ENCODE measurements at places on chromosomes 12 and 14.

DNA sequence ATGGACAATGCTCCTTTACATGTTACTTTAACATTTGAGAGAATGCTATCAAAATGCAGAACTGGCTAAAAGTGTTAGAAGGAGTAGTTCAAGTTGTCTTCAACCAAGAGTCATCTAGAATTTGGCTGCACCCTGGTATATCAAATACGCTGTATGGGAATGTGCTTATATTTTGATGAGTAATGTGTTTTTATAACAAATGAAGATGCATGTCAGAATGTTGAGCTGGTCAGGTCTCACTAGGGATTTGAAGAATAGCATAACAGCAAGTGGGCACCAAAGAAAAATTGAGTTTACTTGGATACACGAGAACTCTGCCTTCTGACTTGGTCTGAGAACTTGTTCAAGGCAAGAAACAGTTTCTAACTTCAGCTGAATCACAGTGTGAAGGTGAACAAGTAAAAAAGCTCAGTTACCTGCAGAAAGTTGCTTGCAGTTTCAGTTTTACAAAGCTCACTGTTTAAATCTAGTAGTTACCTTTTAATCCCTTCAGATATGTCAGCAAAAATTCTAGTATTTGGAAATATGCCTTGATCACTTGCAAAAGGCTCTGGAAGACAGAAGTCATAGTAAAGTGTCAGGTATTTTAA, 82.3 kb downstream of the PDE3A start:
- DNase-seq: no peak

DNA sequence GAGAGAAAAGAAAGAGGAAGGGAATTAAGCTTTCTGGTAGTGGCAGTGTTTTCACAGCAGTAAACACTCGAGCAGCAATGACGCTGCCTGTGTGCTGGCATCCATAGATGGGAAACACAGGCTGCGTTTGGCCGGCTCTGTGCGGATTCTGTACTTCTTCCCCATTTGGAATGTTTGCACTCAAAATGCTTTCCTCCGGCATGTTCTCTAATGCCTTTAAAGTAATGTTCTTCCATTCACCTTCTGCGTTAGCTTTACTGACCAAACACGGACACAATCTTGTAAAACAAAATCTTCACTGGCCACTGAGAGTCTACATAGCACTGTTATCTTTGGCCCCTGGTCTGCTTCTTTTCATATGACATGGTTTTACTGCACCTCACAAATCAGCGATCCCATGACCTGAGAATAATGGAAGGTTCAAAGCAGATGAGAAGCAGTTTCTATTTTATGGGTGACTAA, 31.4 kb downstream of the DCP1B start:
- no peak for DNase-seq

DNA sequence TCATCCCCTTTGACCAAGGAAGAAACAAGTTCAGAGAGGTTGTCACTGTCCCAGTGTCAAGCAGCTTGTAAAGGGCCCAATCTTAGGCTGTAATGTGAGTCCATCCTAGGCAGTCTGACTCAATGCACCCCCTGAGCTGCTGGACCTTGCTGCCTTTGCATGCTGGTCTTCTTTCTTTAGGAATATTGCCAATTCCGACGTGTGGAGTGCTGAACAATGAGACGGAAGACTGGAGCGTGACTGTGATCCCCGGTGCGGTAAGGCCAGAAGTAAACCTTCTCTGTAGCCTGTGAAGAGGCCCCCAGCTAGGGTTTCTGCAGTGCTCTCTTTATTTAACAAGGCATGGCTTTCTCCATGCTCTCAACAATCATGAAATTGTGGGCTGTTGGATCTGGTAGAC, 963 bp downstream of the TCTN2 start:
- DNase-seq: no peak

DNA sequence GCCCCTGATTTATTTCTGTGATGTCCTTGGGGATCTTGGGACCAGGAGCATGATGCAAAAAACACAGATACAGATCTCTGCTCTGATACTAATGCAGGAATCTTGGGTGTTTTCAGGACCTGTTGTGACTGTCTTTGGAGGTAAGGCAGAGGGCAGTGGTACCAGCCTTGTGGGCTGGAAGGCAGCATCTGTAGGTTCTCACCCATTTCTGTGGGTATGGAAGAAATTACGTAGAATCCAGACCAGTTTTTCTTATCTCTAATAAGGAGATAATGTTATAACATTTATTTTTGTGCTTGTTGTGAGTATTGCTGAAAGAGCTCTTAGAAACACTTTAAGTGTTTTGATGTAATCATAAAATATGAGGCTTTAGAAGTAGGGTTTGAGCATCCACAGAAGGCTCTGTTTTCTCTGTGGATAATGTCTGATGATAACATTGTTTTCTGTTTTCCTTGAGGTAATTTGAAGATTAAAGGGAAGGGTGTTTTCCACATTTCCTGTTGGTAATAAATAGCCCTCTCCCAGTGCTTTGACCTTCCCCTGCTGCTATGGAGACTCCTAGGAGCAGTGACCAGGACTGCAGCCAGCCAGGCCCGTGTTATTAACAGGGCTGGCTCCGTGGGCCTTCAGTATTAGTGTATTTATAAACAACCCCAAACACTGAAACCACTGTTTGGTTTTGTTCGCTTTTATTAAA, 9.4 kb upstream of the DCP1B start:
- DNase-seq: no peak

- no peak for DNase-seq
These were observed 10.8 kb downstream of the PTGR2 start for GRCh38 chr14:73862480-73862879.

- no peak for DNase-seq
These were observed 325.9 kb upstream of the LRFN5 start for GRCh38 chr14:41280745-41281144.

GRCh38 chr14:40733206-40733605, 873.5 kb upstream of the LRFN5 start:
- no peak for DNase-seq

- no peak for DNase-seq
These were observed 31.5 kb upstream of the CCT2 start for GRCh38 chr12:69553628-69554248.

GRCh38 chr14:96688629-96689028, 108.6 kb upstream of the VRK1 start:
- DNase-seq: no peak

GRCh38 chr12:47742253-47742825, 16.3 kb downstream of the RAPGEF3 start:
- peak; percentile 57 for DNase-seq

GRCh38 chr14:95828649-95829265, 47.9 kb upstream of the TUNAR start:
- DNase-seq: no peak

- no peak for DNase-seq
These were observed 50.8 kb upstream of the ISM2 start for GRCh38 chr14:77549451-77549850.

DNA sequence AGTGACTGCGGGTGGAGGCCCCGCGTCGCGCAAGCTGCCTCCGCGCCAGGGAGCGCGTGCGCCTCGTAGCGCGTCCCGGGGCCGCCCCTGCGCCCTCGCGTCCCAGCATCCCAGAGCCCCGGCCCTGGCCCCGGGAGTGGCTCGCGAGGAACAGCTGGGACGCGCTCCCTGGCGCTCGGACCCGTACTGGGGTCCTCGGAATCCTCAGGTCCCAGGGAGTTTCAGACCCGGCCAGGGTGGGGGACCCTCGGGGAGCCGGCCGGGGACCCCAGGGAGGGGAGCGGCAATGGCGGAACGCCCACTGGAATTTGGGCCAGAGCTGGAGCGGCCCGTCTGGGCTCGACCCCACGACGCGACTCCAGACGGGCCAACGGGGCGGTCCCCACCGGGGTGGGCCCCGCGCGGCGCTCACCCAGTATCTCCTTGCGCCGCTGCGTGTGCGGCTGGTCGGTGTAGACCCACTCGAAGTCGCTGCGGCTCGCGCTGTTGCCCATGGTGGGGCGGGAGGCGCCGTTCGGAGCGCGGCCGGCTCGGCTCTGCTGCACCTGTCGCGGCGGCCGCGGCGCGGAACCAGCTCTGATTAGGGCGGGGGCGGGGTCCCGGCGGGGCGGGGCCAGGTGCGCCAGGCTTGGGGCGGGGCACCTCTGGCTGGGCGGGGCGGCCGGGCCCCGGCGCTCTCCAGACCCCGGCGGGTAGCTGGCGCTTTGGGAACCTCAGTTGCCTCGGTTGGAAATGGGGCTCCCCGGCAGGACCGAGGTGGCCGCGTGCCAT, at the start of gene DEGS2:
TSS of gene DEGS2 (minus strand) at position 552 of the 771 bp plus-strand sequence. CDS start at position 494, 58 bp downstream.
- DNase-seq: peak; percentile 37

- no peak for DNase-seq
These were observed 2.1 kb upstream of the OXA1L start for GRCh38 chr14:22764382-22764781.

DNA sequence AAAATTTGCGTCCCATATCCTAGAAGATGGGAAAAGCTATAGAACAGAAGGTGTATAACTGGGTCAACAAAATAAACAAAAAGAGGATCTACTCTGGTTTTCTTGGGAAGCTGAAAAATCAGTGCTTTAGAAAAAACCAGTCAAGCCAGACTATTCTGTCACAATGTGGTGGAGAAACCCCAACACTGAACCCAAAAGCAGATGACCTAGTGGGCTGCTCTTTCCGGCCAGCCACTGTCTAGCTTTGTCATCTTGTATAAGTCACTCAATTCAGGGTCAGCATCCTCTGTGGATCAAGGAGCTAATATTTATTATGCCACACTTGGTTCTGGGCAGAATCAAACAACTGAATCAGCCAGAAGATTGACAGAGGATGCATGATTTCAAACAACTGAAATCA, 26.6 kb upstream of the TMCC3 start:
- no peak for DNase-seq

GRCh38 chr12:120784804-120785203, 59.2 kb downstream of the ACADS start:
- DNase-seq: no peak

DNA sequence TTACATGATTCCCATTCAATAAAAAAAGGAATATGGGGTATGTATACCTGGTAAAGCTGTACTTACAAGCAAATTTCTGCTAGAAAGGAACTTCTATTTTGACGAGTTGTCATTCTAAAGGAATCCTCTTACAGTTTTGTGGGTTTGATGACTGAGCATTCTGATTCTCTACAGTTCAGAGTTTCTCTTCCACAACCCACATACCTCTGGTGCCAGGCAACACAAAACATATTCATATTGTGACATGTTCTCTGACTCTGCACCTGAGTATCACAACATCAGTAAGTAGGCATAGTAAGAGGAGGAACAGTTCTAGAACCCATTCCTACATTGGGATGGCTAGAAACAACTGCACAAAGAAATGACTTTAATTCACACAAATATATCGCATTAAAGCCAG, 636.6 kb downstream of the MED13L start:
- DNase-seq: no peak

DNA sequence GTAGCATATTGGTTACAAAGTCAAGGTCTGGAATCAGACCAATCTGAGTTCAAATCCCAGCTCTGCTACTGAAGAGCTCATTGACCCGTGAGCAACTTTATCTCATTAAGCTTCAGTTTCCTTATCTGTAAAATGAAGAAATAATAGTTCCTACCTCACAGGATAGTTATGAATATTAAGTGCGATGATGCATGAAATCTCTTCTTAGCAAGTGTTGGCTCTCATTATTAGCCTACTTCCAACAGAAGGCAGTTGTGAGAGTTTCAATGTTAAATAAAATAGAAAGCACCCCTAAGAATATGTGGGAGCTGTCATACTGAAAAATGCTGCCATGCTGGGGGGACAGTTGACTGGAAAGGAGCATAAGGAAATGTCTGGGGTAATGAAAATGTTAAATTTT, 39.0 kb upstream of the ITPR2 start:
- DNase-seq: no peak
